A549 treated with GW870086 at 1 μM for 4 hours (cell line): ENCODE measurements at places on chromosomes 12 and 14. TPM values are rescaled to one million over a fixed set of nuclear protein-coding genes. Genes with fewer than 3 reads are reported as not detected.

Gene LAG3
- total RNA-seq: 0.94 to 2.1 TPM (median 1.5 TPM) in 5 replicates

Gene CCDC196
- not detected in 5 replicates for total RNA-seq

Gene GZMB
- not detected in 5 replicates for total RNA-seq

Gene RTN1
- total RNA-seq: 0.09 TPM in 1 of 5 replicates, not detected in the others

Gene NELL2
- total RNA-seq: 0.06 to 0.21 TPM (median 0.08 TPM) in 3 of 5 replicates, not detected in the others

Gene NCAPD2
- 49.8 to 66.2 TPM (median 58.4 TPM) in 5 replicates for total RNA-seq

Gene P2RX2
- 0.12 TPM in 1 of 5 replicates, not detected in the others for total RNA-seq

Gene KLHL33
- not detected in 5 replicates for total RNA-seq

Gene STAC3
- 0.15 to 0.49 TPM (median 0.26 TPM) in 5 replicates for total RNA-seq

Gene NPFF
- total RNA-seq: 0.85 TPM in 1 of 5 replicates, not detected in the others

Gene KRT78
- total RNA-seq: 0.06 to 0.25 TPM in 2 of 5 replicates, not detected in the others

Gene ERGIC2
- 63.3 to 79.2 TPM (median 70.0 TPM) in 5 replicates for total RNA-seq

Gene SLC5A8
- not detected in 5 replicates for total RNA-seq

Gene SLC39A5
- 0.34 TPM in 1 of 5 replicates, not detected in the others for total RNA-seq

Gene ADGRD1
- total RNA-seq: 0.28 to 0.78 TPM (median 0.46 TPM) in 5 replicates

Gene SMCO2
- 0.12 TPM in 1 of 5 replicates, not detected in the others for total RNA-seq
